Sigmoid colon (tissue), 7 donors: ENCODE measurements at places on chromosomes 7 and 10.

GRCh38 chr7:141442781-141443180 is 108.4 kb upstream of the AGK start:
- DNase-seq, result no peak

DNA sequence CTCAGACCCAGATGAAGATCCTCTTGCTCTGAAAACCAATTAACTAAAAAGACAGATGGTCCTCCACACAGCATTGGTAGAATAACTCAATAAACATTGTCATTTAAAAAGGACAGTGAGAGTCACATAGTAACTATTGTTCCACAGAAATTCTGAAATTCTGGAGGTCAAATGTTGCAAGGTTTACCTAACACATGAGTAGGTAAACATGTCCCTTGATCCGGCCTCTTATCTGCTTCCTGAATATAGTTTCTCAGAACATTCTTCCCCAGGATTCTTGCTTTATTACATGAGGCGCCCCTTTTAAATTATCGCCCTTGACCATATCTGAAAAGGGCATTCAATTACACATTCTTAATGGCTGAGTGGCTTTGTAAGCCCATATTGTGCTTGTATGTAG is 270.7 kb downstream of the SEMA3D start:
- no peak for DNase-seq

DNA sequence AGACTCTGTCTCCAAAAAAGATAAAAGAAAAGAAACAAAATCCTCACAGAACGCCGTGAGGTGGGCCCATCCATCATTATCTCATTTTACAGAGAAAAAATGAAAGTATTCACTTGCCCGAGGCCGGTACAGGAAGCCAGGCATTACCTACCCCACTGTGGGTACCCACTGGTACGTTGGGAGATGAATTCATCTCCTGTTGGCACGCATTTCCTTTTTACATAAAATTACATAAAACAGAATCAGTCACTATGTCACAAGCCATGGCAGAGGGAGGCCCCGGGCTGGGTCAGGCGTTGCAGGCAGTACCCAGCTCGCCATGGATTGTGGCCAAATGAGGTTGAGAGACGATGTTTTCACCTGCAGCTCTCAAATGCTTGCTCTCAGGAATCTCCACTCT is 38.6 kb upstream of the TNRC18 start:
- DNase-seq, result no peak

DNA sequence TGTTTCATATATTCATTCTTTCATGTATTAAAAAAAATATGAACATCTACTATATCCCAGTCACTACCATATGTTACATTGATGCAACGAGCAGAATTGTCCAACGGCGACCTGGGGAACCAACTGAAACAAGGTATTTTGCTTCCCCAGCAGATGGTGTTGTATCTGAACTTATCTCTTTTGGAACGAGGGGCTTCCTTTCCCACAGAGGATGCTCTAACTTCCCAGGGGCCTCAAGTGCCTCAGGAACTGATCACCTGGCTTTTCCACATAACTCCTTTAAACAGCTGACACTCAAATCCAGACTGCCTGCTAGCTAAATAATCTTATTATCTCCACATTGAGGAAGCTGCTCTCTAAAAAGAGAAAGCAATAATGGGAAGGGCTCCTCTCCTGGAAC is 259.3 kb downstream of the HTR7 start:
- DNase-seq, result no peak
